ENCODE measurements at places on chromosomes 7 and 10.
A peak's percentile ranks its signal among the peaks of the same experiment; 100 is the strongest.

DNA sequence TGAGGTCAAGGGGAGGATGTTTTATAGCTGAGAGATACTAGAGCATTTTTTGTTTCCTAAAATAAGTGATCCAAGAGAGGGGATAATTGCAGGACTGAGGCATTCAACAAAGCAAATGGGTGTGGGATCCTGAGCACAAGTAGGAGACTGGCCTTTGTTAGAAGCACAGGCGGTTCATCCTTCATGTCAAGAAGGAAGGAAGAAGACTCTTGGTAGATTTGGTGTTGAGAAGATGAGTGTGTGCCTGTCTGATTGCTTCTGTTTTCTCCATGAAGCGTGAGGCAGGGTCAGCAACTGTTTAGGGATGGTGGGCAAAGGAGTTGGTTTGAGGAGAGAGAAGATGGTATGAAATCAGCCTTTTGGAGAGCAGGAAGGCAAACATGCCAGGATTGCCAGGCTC is 27.6 kb downstream of the STRIP2 start:
- no peak for DNase-seq

- no peak for DNase-seq
These were observed 74.7 kb downstream of the DNAH11 start for GRCh38 chr7:21617513-21617912.

GRCh38 chr10:1202343-1202742 is 146.2 kb downstream of the WDR37 start:
- no peak for DNase-seq

DNA sequence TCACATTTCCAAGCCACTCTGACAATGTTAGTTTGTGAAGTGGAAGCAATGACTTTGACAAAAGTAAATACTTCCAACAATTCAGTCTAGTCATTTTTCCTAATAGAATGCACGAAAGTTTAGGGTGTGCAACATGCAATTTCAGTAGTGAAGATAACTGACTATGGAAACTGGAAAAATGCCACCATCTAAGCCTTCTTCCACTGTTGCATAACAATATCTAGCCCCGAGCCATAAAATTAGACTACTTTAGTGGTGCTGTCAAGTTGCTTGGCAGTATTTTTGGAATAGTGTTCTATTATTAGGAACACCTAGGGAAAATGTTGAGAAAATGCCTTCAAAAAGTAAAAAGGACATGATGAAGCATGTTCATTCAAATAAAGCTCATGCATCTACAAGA is 17.9 kb downstream of the SEMA3A start:
- DNase-seq, result no peak

DNA sequence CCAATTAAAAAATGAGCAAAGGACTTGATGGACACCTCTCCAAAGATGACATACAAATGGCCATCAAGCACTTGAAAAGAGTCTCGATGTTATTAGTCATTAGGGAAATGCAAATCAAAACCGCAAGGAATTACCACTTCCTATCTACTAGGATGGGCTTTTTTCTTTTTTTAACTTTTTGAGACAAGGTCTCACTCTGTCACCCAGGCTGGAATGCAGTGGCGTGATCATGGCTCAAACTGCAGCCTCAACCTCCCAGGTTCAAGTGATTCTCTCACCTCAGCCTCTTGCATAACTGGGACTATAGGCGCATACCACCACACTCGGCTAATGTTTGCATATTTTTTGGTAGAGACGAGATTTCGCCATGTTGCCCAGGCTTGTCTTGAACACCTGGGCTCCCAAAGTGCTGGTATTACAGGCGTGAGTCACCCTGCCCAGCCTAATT is 13.6 kb downstream of the NKX1-2 start:
- DNase-seq, result peak; percentile 83

DNA sequence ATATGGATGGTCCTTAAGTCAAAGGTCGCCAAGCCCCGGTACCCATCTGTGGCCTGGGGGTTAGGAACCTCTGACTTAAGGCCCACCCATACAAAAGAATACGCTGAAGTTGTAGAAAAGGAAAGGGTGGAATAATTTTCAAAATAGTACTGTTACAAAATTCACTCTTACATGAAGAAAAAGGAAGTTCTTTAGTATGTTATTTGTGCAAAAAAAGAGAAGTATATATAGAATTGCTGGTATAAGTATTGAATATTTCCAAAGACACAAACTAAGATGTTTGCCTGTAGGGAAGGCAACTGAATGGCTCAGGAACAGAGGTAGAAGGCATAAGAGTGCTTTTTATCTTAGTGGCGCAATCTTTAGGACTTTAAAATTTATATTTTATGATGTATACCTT is 78.7 kb downstream of the PRLHR start:
- no peak for DNase-seq

DNA sequence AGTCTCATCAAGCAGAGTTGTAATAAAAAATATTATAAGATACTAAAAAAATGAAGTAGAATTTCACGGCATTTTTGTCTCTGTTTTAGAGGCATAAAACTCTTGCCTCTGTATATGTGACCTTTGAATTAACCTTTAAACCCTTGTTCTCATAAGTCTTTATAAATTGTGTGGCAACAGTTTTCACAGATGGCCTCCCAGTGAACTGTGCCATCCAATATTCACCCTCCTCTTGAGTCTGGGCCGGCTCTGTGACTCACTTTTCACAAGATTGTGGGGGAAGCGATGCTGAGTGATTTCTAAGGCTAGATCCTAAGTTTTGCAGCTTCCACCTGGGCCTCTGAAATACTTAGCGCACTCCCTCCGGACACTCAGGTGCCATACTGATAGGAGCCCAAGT is 4.6 kb upstream of the USP6NL start:
- DNase-seq, result no peak

DNA sequence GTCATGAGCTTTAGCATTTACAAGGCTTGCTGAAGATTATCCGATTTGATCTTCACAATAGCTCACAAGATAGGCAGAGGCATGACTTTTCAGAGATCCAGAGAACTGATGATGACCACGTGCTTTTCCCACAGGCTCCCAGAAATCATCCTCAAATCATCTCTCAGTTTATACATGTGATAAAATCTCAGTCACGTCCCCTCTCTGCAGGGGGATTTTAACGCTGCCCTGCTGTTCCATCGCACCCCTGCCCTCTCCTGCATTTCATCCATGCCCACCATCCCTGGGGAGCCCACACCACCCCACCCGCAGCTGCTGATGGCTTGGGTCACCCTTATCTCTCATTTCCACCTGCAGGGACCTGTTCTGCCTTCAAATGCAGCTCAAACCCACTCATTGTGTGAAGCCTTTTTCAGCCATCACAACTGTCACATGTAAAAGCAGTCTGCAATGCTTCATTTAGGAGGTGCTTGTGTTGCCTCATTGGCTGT is 141.8 kb downstream of the DIP2C start:
- DNase-seq, result no peak

GRCh38 chr10:99395750-99396445 is 34.5 kb downstream of the GOT1 start:
- no peak for DNase-seq

DNA sequence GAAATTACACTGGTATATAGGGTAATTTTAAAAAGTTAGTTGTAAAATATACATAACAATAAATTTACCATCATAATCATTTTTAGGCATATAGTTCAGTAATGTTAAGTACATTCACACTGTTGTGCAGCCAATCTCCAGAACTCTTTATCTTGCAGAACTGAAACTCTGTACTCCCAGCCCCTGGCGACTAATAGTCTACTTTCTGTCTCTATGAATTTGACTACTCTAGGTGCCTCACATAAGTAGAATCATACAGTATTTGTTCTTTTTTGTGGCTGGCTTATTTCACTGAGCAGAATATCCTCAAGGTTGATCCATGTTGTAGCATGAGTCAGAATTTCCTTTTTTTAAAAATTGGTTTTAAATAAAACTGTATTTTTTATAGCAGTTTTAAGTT is 41.4 kb downstream of the NRF1 start:
- DNase-seq, result peak; percentile 23

DNA sequence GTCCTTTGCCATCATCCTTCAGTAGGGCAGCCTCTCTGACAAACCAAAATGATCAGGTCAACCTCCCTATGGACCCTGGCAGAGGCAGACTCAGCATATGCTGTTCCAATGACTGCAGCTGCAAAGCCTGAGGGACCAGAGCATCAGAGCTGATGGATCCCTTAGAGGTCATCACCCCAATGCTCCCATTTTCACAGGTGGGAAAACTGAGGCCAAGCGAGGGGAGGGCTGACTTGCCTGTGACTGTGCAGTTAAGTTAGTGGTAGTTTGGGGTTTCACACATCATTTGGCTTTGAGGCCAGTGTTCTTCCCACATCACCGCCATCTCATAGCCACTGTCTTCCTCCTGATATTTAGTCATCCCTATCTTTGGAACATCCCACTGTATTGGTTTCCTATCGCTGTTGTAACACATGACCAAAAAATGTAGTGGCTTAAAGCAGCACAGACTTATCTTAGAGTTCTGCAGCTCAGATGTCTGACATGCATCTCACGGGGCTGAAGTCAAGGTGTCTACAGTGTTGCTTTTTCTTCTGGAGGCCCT is 69.3 kb upstream of the PDZD8 start:
- DNase-seq, result no peak

GRCh38 chr7:106047818-106048705 is 64.0 kb downstream of the SYPL1 start:
- peak; percentile 2 for DNase-seq

DNA sequence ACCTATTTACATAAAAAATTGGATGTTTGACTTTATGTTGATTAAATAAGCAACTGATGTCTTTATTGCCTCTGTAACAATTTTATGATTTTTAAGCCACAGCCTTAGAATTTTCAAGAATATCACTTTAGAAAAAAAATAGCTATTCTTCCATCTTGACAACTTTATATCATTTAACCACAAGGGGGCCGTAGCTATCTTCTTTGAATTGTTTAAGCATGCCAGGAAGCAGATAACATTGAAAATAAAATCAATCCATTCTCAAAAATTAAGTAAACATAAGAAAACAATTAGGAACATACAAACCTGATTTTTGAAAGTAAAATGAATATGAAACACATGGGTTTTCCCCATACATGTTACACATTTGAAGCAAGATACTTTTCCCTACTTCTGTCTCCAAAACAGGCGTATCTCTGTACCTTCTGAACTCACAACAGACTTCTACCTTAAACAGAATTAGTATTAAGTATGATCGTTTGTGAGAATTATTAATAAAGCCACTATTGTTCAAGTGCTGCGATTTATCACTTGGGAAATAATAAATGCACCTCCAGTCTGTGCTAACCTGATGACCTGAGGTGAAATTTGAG is 209.0 kb downstream of the CACNA2D1 start:
- peak; percentile 49 for DNase-seq

GRCh38 chr7:38685851-38686250 is 54.7 kb upstream of the AMPH start:
- no peak for DNase-seq

- no peak for DNase-seq
These were observed 161.8 kb downstream of the MGMT start for GRCh38 chr10:129628823-129629222.

- no peak for DNase-seq
These were observed 14.1 kb upstream of the MYH16 start for GRCh38 chr7:99258501-99258900.

DNA sequence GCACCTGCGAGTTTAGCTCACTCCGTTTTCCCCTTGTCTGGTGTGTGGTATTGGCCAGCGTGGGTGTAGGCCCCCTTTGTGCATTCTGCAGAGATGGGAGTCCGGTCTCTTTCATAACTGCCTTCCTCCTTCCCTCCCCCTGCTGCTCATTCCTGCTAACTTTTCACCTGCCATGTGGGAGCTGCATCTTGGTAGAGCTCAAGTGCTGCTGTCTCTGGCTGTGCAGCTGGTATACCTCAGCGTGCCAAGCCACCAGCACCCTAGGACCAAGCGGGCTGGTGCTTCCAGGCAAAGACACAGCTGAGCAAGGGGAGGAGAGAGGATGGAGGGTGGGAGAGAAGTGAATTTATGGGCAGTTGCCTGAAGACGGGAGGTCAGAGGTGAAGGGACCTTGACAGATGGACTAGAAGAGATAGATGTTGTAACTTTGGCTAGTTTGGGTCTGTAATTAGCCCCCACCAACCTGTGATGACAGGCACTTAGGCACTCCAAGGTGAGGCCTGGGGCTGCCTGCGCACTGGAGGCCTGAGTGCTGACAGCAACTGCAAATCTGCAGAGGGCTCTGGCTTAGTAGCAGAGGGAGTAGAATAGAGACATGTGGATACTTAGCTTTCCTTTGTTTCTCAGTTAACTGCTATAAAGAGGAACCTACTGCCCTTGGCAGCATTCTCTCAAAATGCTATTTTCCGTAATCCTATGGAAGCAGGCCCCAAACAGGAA is 148.8 kb upstream of the AGK start:
- DNase-seq, result no peak

GRCh38 chr10:23157691-23158369 is 34.3 kb upstream of the PTF1A start:
- DNase-seq, result peak; percentile 70
